Femur (tissue), 1 donor: ENCODE measurements at places on chromosomes 12 and 14.

DNA sequence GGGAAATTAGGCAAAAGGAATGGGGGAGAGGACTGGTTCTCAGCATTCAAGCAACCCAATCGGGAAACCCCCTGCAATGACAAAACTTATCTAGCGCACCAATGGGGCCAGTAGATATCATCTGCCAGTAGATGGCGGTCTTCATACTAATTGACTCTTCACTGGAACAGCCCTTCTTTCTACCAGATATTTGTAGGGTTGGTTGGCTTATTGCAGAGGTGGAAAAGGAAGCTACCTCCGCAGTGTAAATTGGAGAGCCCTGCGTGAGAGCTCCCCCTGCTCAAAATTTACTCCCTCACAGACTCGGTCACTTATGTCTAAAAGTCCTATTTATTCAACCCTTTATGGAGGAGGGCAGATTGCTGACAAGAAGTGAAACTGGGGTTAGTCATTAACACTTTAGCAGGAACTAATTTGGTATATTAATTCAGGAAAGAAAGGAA lies 166.1 kb upstream of the CCND2 start:
- DNase-seq, result peak; percentile 67

GRCh38 chr12:7073946-7074345 lies 13.4 kb downstream of the C1S start:
- no peak for DNase-seq

DNA sequence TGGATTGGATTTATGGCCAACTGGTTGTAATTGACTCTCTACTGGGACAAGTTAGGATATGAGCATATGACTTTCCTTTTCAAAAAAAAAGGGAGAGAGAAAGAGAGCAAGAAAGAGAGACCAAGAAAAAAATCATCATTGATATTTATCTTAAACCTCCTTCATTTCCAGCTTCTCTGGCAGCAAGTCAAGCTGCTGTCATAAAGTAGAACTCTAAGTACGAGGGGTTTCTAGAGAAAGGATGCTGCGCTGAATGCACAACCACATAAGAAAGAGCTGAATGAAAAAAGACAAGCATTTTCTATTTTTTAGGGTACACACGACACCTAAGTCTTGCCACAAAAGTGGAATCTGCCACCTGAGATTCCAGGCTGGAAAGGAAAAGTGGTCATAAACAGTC lies 182.6 kb downstream of the SLC25A21 start:
- DNase-seq, result no peak

- DNase-seq, result no peak
These were observed 74.2 kb downstream of the RCOR1 start for GRCh38 chr14:102666635-102667034.

DNA sequence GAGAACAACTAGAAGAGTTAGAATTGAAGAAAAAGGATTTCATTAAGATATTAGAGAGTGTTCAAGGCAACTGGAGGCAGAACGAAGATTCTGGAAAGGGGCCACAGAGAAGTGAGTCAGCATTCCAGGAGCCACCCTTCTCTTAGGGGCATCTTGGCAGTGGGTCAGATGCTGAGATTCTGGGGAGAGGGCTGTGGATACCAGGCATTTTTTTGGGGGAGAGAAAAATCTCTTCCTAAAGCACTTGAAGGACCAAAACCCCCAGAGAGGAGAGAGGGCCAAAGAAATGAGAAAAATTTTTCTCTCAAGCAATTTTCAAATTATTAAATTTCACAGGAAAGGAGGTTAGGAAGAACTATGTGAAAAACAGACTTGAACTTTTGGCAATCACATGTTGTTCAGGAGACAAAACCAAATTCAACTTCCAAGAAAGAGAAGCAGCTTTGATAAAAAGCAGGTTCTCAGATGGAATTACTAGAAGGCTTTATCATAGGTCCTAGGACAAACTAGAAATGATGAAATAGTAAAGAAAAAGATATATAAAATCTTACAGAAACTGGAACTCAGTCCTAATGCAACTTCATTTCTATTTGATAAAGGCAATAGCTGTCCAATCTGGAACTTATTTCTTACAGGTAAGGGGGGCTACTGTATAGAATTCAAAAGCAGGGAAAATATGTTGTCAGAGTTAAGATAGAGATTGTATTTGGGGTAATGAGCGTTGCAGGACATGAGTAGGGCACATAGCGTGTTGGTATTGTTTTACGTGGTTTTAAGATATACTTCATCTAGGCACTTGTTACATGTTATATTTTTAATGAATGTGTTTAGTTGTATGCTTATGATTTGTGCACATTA lies 1.1 kb upstream of the CLEC2D start:
- DNase-seq, result no peak

- DNase-seq, result no peak
These were observed 26.6 kb downstream of the NINJ2 start for GRCh38 chr12:636632-637031.

- peak; percentile 77 for DNase-seq
These were observed 7.6 kb downstream of the CEP170B start for GRCh38 chr14:104872469-104873341.

DNA sequence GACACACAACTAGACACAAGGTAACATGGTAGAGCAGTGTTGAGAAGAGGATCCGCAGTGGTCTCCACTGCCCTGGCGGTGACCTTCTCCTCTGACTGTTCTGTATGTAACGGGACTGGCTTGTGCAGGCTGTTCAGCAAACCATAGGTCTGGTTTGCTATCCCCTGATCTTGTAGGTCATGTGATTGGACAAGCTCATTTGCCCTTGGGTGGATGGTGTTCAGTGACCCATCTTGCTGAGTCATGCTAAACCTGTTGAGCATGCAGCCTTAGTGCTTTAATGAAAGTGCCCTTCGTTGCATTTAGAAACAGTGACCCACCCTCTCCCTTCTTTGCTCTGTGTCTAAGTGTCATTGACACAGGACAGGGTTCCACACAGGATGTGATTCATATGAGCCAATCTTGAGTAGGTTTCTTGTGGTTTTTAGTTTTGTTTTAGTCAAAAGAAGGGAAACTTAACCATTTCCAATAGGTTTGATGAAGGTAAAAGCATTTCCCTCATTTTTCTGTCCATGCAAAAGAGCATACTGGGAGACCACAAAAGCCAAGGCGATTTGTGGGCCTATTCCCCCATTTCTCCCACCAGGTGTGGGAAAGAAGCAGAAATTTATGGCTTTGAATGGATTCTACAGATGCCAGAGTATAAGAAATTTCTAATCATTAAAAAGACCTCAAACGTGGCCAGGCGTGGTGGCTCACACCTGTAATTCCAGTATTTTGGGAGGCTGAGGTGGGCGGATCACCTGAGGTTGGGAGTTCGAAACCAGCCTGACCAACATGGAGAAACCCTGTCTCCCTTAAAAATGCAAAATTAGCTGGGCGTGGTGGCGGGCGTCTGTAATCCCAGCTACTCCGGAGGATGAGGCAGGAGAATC lies 32.6 kb upstream of the HIF1A start:
- DNase-seq, result peak; percentile 24

DNA sequence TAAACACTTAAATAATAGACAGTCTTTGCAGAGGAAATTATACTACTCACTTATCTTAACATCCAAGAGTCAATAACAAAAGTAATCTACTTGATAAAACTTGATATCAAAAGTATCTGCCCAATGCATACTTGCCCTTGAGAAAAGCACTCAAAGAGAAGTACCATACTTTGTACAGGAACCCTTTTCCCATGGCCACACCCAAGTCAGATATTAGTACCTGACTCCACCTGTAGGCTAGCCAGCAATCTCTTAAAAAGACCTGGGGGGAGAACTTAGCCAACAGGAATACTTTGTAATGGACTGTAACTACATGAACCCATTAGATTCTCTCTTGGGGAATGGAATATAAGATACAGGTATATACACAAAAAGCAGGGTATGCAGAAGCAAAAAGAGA lies 99.6 kb upstream of the HECTD1 start:
- DNase-seq, result no peak

DNA sequence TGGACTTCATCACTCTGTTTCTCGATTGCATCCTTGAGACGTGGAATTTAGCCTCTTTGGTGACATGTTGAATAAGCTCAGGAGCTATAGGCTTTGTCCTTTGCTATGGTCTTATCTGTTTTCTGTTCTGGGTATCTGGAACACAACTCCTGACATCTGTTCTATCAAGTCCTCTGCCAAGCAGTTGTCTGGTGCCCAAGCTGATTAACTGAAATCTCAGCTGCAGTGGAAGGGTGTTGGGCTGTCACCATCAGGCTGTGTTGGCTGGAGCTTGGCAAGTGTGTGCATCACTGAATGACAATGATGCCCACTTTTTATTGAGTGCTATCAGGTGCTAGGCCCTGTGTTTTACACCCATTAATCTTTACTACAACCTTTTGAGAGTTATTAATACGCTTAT lies 77.8 kb downstream of the SMOC1 start:
- no peak for DNase-seq

DNA sequence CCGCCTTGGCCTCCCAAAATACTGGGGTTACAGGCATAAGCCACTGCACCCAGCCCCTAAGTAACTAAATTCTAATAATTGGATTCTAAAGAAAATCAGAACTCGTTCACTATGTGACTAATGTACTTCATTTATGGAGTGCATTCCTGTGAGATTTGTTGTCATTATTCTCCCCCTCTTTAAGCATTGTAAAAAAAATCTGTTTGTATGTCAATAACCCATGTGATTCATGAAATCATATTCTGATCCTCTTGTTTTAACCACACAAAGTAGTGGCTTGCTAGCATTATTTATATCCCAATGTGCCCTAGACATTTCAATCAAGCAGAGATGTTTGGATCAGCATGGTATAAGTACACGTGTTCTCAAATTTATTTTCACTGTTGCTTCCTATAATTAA lies 78.2 kb upstream of the OSBPL8 start:
- no peak for DNase-seq

DNA sequence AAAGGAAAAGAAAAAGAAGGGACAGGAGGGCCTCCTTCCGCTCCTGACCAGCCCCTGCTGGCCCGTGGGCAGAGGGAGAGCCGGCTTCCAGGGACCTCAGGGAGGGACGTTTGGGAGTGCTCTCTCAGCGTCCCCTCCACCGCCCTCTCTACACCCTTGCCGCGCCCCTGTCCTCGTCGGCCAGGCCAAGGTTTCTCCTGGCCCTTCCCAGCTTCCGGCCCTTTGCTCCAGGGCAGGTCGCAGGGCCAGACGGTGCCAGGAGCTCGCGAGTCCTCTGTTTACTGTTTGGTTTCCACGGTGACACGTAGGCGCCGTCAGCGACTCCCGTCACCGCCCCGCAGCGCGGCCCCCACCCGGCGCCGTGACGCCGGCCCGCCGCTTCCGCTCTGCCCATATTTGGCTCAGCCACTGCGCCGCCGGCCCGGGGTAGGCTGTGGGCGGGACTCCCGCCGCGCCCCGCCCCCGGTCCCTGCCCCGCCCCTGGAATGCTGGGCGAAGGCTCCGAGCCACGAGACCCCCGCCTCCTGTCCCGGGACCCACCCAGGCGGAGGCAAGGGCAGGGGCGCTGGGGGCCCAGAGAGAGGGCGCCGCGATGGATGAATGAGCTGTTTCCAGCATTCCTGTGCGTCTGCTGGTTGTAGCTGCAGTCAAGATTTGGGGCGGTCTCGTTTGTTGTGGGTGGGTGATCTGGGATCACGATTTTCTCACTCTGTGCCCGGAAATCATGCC lies 15.5 kb downstream of the FOS start:
- peak; percentile 98 for DNase-seq

DNA sequence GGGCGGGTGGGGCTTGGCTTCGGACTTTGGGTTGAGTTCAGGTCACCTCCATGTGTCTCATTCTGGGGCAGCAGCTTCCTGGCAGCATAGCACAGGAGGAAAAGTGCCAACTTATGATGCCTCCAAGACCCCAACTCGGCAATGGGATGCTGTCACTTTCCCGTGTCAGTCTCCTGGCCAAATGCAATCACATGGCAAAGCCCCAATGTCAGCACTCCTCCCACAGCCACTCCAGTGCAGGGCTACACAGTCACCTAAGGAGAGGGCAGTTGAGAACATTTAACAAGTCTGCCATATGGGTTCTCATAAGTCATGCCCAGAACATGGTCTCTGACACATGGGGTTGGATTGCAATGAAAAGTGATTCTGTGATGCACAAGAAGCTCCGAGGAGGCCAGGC lies 26.7 kb downstream of the ELK3 start:
- DNase-seq, result no peak

DNA sequence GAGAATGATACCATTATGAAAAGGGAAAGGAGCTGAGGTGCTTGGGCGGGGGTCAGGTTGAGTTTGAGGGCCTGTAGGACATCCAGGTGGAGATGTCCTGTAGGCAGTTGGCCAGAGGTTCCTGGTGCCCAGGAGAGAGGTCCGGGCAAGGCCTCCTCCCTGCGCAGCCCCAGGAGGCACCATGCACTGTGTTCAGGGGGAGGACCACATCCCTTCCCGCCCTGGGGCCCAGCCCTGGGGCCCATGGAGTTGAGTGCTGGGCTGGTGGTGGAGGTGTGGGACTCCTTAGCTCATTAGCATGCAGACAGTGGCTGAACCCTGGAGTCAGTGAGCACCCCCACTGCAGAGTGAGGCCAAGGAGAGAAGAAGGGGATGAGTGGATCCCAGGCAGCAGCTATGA lies 5.7 kb upstream of the FAIM2 start:
- no peak for DNase-seq

GRCh38 chr12:56221232-56221756 lies 428 bp downstream of the RNF41 start:
- peak; percentile 86 for DNase-seq

DNA sequence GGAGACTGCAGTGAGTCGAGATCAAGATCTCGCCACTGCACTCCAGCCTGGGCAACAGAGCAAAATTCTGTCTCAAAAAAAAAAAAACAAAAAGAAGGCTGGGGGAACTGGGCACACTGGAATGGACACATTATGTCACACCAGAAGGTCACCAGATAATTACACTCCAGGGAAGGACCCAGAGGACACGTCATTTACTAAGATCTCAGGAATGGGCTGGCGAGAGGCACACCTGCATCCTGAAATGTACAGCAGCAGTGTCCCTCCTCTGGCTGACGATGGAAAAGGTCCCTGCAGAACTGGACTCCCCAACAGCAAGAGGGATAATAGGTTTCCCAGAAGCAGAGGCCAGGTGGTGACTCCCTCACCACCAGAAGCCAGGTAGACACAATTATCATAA lies 243.5 kb downstream of the BCL11B start:
- DNase-seq, result no peak

DNA sequence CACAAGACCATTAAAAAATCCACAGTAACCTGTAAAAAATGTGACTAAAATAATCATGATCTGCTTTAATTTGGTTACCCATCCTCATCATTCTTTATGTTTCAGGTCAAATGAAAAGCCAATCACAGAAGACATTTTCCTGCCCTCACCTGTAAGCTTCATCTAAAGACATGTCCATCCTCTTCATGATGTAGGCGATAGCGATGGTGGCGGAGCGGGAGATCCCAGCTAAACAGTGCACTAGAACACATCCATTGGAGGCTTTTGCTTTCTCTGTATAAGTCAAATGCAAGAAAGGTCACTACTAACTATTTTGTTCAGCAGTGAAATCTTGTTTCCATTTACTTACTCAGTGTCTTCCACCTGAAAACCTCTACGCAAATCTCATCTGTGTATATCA lies 82.6 kb downstream of the DUSP16 start:
- no peak for DNase-seq

DNA sequence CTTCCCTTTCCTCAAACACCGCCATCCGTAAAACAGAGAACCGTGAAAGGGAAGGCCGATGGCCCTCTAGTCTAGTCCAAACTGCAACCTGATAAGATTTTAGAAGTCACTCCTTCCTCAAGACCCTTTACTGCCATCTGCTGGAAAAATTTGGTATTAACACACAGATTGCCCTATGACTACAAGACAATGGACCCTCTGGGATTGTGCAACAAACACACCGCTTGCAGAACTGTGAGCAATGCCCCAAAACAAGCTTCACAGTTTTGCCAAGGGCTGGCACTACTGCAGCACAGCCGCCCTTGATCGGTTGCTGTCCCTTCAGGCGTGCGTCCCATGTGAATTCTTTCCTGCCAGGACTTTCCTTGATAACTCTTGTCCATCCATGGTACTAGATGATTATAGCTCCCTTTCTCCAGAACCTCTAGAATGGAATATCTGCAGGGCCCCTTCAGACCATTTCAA lies 23.1 kb downstream of the LLPH start:
- DNase-seq, result peak; percentile 49
